ENCODE measurements at places on chromosomes 3 and 15. TPM values are rescaled to one million over a fixed set of nuclear protein-coding genes. Genes with fewer than 3 reads are reported as not detected.

DNA sequence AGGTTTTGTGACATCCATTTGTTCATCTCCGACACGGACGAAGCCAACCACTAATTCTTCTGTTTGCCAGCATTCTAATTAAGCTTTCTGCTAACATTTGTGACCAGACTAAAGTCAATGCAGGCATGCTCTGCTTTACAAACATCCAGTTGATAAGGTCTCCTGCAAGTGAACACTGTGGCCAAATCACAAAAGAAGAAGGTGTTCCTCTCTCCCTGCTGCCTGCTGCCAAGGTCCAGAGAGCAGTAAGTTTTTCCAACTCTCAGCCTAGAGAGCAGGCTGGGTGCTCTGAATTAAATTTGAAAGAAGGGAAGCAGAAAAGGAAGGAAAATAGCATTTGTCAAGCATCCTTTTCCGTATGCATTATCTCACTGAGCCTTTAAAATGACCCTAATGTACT, 133.6 kb downstream of the ATP8B4 start:
- H3K4me1 ChIP-seq, result no peaks in the 10 kb centered on the region
- H3K27me3 ChIP-seq, result no peaks in the 10 kb centered on the region
- no peak for DNase-seq
- H3K27ac ChIP-seq, result no peak overlapping the region
- H3K36me3 ChIP-seq, result no peaks in the 10 kb centered on the region

DNA sequence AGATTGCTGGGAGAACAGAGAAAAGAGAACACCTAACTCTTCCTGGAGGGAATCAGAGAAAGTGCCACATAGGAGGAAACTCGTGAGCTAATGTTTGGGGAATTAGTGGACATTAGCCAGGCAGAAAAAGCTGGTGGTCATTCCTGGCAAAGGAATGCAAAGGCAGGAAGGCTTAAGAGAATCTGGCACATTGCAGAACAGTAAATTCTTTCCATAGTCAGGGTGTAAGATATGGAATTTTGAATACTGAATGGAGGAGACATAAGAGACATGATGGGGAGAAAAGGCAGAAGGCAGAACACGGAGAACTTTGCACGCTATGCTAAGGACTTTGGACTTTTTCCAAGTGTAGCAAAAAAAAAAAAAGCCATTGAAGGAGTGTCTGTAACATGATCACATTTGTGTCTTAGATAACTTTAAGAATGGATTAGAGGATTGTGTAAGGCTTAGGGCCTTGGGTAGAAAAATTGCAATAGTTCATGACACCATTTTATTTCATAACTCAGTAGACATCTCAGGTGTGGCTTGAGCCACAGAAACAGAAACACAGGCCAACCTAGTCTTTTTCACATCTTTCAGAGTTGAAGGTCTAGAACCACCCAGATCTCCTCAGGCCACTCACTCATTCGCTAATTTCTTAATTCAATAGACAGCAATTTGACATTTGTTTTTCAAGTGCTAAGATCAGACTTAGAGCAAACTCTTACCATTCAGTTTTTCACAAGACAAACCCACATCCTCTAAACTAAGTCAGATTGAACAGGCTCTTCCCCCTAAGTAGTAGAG, 31.2 kb upstream of the CCDC80 start:
- H3K27me3 ChIP-seq, result no peaks in the 10 kb centered on the region
- DNase-seq, result no peak
- no peak overlapping the region for H3K4me3 ChIP-seq
- H3K27ac ChIP-seq, result no peak overlapping the region
- peaks cover 26% of the 10 kb centered on the region for H3K4me1 ChIP-seq

- H3K27ac ChIP-seq, result no peak overlapping the region
- H3K4me1 ChIP-seq, result peaks cover 14% of the 10 kb centered on the region
- H3K27me3 ChIP-seq, result no peaks in the 10 kb centered on the region
- peaks cover 13% of the 10 kb centered on the region for H3K36me3 ChIP-seq
- no peak overlapping the region for H3K4me3 ChIP-seq
Observed at GRCh38 chr15:36982430-36982829, 117.9 kb downstream of the MEIS2 start.

DNA sequence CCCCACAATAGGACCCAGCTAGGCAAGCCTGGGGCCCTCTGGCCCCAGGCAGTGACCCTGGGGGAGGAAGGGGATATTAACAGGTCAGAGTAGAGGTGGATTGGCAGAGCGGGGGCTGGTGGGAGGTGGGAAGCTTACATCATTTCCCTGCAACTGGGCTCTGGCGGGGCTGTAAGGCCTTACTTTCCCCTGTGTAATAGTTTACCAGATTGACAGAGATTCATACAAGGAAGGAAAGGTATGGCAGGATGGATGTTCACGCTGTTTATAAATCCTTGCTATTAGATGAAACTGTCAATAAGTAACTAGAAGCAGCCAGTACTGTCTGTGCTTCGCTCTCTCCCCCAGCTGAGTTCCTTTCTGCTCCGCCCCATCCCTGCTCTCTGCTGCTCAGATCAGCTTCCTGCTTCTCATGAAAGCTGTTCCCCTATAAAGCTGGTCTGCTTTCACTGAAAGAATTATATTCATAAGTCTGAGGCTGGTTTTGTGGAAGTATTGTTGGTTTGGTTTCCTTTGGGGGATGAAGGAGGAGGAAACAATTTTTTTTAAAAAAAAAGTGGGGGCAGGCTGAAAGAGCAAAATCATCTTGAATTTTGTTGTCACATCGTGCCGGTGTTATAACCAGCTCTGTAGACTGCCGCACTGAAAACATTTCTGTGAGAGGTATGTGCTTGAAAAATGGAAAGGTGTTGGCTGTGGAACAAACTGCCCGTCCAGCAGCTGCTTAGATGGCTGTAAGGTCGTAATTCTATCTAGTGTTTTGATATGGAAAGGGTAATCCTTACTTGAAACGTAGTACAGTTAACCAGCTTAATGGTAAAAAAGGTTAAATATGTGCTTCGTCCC, 76.4 kb downstream of the BBX start:
- peak overlapping the region; percentile 50 for H3K4me3 ChIP-seq
- peak overlapping the region; percentile 86 for H3K27ac ChIP-seq
- peak; percentile 47 for DNase-seq
- H3K36me3 ChIP-seq, result peaks cover 17% of the 10 kb centered on the region
- peaks cover 60% of the 10 kb centered on the region for H3K4me1 ChIP-seq

Gene MED12L
- total RNA-seq, result 22.3 TPM

Measured in WTC11 (cell line).